Stimulated activated CD4-positive, alpha-beta T cell treated with anti-CD3 and anti-CD28 coated beads, Interleukin-1b, Interleukin-23, amount 100 ng/mL, for 48 hours (primary cell): ENCODE measurements at places on chromosomes 13 and 19.

GRCh38 chr19:9782338-9782737 is 13.8 kb upstream of the ZNF846 start:
- no peak for DNase-seq

- DNase-seq, result peak; percentile 33
Measured at GRCh38 chr19:41993612-41994483, at the start of gene ATP1A3. Gene ATP1A3, minus strand, starts transcription at chr19:41994230. Its CDS starts 154 bp downstream, at chr19:41994076.

DNA sequence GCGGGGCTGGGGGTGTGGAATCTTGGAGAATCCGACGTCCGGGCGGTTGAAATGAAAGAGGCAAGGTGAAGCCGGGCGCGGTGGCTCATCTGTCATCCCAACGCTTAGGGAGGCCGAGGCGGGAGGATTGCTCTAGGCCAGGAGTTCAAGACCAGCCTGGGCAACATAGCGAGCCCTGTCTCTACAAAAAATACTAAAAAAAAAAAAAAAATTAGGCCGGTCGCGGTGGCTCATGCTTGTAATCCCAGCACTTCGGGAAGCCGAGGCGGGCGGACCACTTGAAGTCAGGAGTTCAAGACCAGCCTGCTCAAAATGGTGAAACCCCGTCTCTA is 225 bp upstream of the GARIN5A start:
- no peak for DNase-seq

GRCh38 chr13:34944751-34945150 is 2.7 kb downstream of the NBEA start:
- no peak for DNase-seq

- DNase-seq, result no peak
Measured at GRCh38 chr13:40920826-40921225, 98.3 kb downstream of the ELF1 start.

DNA sequence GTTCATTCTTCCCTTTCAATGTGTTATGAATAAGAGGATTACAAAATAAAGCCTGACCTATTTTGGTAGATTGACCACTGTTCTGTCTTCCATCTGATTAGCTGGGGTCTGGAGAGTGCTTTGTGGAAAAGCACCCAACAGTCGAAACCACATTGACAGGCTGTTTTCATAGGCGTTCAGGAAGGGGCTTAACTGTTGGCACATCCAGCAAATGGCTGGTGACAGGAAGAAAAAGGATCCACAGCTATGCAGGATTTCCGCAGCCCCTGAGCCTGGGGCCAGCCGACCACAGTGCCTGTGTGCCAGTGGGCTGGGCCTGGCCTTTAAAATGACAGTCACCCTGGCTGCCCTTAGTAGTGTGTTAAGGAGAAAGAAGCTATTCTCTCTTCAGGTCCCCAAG is 113.3 kb downstream of the SIPA1L3 start:
- DNase-seq, result no peak

- peak; percentile 62 for DNase-seq
Measured at GRCh38 chr19:8615813-8616596, 5.5 kb upstream of the ADAMTS10 start.

GRCh38 chr19:43524922-43525835 is 1.8 kb downstream of the ETHE1 start:
- peak; percentile 38 for DNase-seq

- no peak for DNase-seq
Measured at GRCh38 chr13:31947105-31947504, 84.5 kb upstream of the FRY start.

- DNase-seq, result no peak
Measured at GRCh38 chr13:45717349-45717748, 15.2 kb downstream of the CBY2 start.

DNA sequence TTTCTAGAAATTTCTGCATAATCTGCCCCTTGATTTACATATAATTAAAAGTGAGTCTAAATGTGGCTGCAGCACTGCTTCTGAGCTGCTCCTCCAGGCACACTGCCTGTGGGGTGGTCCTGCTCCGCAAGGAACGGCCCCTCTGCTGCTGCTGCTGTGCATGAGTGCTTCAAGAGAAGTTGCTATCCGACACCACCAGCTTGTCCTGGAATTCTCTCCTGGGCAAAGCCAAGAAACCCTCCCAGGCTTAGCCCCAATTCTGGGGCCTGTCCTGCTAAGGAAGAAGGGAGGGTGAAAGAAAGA is 7.5 kb upstream of the PDCD5 start:
- no peak for DNase-seq

GRCh38 chr19:6088602-6089049 is 21.7 kb downstream of the RFX2 start:
- DNase-seq, result no peak

DNA sequence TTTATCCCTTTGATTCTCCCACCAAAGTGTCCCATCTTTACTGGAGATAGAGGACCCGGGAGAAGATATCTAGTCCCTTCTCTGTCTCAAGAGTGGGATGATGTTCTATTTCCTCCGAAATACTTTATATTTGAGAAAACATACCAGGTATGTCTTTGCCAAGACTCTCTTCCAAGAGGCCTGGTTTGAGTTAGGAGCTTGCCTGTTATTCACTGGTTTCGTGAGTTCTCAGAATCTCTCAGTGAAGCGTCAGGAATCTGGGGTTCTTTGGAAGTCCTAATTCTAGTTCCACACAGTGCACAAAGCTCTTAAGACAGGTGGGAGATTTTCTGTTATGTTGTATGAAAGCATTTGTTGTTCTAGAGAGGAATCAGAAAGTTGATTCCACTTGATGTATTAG is 182.0 kb downstream of the DNAJC15 start:
- DNase-seq, result no peak

DNA sequence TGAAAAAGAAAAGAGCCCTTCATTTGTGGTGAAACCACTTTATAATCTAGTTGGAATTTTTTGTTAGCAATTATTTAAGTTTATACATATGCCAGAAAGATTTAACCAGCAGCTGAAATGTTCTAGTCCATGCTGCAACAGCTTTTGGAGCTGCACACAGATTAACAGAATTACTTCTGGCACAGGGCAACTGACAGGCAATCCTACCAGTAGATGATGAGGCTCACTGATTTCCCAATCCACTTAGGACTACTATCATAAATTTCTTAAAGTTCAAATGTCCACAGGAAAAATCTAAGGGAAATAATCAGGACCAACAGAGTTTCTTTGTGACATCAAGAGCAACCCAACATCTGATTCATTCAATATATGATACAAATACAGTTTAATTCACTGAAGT is 78.8 kb downstream of the CRYL1 start:
- no peak for DNase-seq

- no peak for DNase-seq
Measured at GRCh38 chr19:30339624-30340525, 32.3 kb upstream of the ZNF536 start.

DNA sequence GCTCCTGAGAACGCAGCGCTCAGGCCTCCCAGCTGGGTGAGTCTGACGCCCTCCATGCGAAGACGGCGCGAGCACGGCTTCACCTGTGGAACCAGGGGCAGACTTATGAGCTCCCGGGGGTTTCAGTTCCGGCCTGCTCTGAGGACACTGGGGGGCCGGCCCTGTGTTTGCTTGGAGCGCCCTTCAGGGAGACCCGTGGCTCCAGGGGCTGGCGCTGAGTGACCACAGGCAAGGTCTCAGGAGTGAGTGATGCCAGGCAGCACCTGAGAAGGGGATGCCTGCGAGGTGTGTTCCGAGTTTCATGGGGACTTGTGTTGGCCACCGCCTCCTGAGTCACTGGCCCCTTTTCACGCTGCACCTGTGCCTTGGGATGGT is 4.5 kb downstream of the MCF2L start:
- no peak for DNase-seq

DNA sequence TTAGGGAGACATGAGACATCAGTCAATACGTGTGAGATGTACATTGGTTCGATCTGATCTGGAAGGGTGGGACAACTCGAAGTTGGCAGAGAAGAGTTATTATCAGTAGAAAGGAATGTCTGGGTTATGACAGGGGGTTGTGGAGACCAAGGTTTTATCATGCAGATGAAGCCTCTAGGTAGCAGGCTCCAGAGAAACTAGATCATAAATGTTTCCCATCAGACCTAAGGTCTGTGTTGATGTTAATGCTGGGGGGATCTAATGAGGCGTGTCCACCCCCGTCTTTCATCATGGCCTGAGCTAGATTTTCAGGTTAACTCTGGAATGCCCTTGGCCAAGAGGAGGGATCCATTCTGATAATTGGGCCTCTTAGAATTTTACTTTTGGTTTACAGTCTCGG is 187.0 kb upstream of the KL start:
- DNase-seq, result no peak

GRCh38 chr13:105327581-105328126 is 1207.8 kb downstream of the EFNB2 start:
- DNase-seq, result no peak

DNA sequence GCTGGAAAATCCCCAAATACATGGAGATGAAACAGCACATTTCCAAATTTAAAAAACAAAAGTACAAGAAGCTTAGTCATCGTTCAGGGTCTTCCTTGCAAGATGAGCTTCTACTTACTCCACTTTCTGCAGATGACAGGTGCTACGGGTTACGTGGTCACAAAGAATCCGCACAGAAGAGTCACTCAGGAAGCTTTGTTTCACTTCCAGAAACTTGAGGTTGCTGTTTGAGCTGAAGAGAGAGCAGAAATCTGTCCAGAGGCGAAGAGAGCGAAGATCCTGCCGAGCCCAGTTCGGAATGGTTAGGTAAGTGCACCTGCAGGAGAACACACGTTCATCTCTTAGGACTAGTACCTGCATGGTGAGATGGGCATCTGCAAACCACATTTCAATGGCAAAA is 9.4 kb downstream of the NLRP7 start:
- no peak for DNase-seq

- DNase-seq, result no peak
Measured at GRCh38 chr13:22940736-22941135, 240.0 kb upstream of the SGCG start.

GRCh38 chr13:34943436-34944273 is 1.6 kb downstream of the NBEA start:
- no peak for DNase-seq

DNA sequence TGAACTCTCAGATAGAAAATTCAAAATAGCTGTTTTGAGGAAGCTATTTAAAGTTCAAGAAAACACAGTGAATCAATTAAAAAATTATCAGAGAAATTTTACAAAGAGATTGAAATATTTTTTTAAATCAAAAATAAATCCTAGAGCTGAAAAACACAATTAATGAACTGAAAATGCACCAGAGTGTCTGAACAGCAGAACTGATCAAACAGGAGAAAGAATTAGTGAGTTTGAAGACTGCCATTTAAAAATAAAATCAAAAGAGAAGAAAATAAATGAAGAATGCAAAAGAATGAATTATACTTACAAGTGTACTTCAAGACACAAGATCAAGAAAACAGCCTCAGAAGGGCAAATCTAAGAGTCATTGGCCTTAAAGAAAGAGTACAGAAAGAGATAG is 1000.2 kb upstream of the ATXN8OS start:
- DNase-seq, result no peak

- peak; percentile 82 for DNase-seq
Measured at GRCh38 chr13:113145496-113145895, 13.0 kb upstream of the PROZ start.

DNA sequence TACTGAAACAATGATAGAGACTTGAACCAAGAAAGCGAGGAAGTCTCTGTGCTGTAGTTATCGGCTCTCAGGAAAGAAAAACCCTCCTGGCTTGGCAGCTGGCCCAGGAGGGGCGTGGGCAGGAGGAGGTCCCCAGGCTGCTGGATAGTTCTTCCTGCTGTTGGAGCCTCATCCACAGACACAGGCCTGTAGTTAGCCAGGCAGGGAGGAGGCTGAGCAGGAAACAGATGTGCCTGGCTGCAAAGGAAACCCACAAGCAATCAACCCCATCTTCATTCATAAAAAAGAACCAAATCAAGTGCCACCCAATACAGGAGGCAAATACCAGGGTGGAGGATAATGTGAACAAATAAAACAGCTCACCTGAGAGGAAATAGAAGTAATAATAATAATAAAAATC is 86.2 kb downstream of the IRS2 start:
- no peak for DNase-seq

- no peak for DNase-seq
Measured at GRCh38 chr13:33123066-33123859, 107.0 kb downstream of the KL start.

DNA sequence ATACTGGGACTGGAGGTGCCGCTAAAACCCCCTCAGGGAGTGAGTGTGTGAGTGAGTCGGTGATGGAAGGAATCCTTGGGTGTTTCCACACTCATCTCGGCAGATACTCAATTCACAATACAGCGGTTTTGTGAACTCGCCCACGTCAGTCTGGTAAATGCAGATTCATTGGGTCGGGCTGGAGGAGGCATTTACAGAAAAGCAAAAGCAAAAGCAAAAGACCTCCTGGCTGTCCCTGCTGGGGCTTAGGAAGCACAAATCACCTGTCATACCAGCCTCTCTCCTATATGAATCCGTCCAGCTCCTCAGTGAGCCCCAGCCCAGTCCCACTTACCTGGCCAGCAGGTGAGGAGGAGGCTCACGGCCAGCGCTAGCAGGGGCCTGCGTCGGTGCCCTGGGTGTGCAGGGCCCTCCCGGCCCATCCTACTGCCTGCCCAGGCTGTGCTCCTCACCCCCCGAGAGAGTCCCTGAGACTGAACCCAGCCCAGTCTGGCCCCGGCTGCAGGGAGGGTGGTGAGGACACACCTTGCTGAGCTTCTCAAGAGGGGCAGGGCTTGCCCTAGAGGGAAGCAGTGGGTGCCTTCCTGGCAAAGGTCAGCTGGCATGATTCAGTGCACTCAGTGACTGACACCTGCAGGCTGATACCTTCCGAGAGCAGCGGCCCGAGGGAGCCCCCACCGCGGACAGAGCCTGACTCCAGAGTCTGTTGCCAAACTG is at the start of gene MUC16:
TSS of gene MUC16 (minus strand) at position 475 of the 717 bp plus-strand sequence.
- no peak for DNase-seq

DNA sequence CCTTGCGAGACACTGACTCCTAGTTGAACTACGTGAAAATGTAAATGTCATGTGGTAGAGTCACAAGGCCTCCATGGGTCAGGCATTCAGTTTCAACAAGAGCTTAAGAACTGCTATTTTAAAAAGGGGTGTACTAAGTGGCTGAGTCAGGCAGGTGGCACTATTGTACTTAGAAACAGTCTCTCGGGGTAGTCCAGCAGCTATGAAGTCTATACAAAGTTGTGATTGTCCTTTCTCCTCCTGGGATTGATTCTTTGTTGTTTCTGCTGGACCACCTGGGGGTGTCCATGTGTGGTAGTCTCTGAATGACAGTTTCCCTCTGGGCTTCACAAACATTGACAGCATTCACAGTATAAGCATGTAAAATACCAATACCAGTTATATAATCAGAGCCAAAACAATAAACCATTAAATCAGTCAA is 33.0 kb downstream of the UGGT2 start:
- DNase-seq, result no peak

- peak; percentile 48 for DNase-seq
Measured at GRCh38 chr13:40109351-40109844, 453.9 kb downstream of the COG6 start.

DNA sequence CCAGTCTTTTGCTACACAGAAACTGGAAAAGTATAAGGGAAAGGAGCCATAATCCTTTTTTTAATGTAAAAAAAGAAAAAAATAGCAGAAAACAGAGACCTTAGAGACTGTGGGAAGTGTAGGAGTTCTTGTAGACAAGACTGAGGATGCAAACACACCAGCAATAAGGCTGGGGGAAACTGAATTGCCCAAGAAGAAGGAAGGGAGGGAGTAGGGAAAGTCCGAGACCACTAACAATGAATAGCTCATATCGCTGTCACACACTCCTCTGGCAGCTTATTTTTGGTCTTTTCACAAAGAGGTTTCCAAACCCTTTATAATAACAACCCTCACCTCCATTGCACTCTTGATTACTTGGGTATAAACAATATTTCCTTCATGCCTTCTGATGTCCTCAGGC is 952.0 kb downstream of the SLITRK5 start:
- no peak for DNase-seq

GRCh38 chr13:42485272-42485671 is 88.7 kb upstream of the TNFSF11 start:
- no peak for DNase-seq
